Activated T-cell treated with anti-CD3 and anti-CD28 coated beads for 48 hours (primary cell): ENCODE measurements at places on chromosomes 7 and 10.

DNA sequence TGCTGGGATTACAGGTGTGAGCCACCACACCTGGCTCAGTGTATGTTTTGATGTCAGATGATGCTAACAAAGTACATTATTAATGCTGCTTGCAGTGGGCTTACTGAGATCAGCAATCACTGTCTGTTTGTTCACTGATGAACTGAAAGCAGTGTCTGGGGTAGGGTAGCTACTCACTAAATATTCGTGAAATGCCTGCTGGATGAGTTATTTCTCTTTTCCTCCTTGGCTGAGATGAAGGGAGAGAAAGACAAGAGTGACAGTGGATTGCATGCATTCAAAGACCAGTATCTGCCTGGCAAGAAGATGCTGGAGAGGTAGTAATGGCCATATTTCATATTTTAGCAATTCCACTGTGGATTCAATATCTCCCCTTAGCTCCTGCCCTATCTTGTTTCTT lies 32.3 kb downstream of the FAM107B start:
- no peak for DNase-seq

DNA sequence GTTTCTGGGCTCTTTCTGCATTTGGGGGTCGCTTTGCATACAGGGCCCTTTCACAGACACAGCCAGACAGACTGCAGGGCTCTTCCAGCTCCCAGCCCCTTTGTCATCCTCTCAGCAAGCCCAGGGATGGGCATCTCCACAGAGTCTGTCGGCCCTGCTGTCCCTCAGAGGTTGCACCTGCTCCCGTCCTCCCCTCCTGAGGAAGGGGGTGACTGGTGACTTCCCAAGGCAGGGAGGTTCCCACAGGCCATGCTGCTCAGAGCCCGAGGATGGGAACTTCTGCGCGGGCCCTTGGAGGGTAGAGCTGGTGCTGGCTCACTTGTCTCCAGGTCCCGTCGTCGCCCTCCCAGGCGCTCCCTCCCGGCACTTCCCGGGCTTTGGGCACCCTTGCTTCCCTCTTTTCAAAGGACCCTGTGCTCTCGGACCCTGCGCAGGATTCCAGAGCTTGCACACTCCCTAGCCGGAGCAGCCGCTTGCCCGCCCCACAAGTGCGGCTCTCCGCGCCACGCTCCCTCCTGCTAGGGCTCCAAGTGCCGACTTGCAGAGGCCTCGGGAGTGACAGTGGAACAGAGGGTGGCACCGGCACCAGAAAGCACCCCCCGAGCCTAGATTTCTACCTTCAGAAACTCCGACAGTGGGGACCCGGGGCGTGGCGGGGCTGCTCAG lies 152.5 kb downstream of the PRKAG2 start:
- DNase-seq: no peak

GRCh38 chr7:95027234-95027872 lies 120.0 kb downstream of the PPP1R9A start:
- no peak for DNase-seq

DNA sequence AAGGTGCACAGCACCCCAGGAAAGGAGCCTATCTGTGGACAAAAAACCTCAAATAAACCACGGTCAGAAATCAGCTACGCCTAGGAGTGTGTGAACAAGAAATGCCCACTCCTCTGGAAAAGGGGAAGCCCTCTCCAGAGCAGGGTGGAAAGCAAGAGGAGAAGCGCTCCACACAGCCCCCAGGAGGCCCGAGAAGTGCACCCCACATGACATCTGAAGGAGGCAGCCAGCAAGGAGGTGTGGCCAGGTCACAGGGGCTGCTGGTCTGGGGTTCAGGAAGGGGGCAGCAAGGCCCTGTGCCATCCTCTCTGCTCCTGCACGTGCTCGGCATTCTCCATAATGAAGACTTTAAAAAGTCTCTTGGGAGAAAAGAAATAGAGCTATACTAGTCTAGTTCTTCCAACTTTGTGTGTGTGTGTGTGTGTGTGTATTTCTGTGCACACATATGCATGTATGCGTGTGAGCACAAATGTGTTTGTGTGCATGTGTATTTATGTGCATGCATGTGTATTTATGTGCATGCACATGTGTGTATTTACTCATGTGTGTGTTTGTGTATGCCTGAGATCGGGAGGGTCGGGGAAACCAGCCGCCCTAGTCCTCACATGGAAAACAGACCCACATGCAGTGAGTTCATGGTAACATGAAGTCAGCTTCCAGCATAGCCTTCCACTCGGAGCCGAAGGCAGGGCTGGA lies 76.5 kb downstream of the TNS3 start:
- no peak for DNase-seq

GRCh38 chr7:157020514-157021070 lies 10.1 kb upstream of the MNX1 start:
- DNase-seq: no peak

- no peak for DNase-seq
Observed at GRCh38 chr10:62749093-62749683, 55.3 kb upstream of the ADO start.

GRCh38 chr7:70624500-70625103 lies 507.3 kb upstream of the GALNT17 start:
- DNase-seq: no peak

DNA sequence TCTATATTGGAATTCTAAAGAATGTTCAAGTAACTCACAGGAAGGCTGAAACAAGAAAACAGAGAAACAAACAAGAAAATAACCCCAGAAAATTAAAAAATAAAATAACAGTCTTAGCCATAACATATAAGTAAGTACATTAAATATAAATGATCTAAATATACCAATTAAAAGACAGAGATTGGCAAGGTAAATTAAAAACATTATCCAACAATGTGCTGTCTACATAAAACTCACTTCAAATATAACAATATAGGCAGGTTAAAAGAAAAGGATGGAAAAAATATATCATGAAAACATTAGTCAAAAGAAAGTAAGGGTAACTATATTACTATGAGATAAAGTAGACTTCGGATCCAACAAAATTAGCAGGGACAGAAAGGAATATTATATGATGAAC lies 98.1 kb upstream of the NANOS1 start:
- DNase-seq: no peak

DNA sequence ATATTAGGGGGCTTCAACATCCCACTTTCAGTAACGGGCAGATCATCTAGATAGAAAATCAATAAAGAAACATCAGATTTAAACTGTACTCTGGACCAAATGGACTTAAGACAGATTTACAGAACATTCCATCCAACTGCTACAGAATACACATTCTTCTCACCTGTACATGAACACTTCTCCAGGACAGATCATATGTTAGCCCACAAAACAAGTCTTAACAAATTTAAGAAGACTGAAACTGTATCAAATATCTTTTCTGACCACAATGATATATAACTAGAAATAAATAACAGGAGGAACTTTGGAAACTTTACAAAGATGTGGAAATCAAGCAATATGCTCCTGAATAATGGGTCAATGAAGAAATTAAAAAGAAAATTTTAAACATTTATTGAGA lies 86.7 kb downstream of the MICU1 start:
- DNase-seq: no peak

DNA sequence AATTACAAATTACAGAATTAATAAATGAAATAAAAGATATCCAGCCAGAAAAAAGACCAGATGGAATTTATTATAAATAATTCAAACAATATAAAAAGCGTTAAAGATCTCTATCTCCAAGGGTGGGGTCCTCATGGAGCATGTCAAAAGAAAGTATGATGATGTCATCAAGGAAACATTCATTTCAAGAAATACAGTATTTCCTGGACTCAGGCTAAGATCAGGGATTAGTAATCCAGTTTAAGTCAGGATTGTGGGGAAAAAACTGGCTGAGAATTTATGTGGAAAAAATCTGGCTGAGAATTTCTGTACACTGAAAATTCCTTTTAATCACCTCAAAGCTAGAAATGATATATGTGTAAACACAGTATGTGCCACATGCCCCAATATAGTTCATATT lies 1075.3 kb downstream of the XPNPEP1 start:
- DNase-seq: no peak

DNA sequence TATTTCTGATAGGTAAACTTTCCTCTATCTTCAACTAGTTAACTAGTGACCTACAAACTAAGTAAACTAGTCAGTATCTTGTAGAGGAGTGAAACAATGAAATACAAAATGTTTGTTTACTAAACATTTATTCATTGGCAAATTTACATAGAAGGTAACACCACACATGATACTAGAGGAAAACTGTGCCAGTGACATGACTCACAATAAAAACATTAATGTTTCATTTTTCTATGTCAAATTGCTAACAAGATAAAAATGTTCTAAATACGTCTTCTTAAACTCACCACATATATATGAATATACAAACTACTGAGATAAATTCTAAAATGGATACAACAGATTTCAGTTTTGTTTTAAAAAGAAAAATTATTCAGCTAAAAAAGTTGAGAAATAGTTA lies 471.3 kb downstream of the PARD3 start:
- no peak for DNase-seq

DNA sequence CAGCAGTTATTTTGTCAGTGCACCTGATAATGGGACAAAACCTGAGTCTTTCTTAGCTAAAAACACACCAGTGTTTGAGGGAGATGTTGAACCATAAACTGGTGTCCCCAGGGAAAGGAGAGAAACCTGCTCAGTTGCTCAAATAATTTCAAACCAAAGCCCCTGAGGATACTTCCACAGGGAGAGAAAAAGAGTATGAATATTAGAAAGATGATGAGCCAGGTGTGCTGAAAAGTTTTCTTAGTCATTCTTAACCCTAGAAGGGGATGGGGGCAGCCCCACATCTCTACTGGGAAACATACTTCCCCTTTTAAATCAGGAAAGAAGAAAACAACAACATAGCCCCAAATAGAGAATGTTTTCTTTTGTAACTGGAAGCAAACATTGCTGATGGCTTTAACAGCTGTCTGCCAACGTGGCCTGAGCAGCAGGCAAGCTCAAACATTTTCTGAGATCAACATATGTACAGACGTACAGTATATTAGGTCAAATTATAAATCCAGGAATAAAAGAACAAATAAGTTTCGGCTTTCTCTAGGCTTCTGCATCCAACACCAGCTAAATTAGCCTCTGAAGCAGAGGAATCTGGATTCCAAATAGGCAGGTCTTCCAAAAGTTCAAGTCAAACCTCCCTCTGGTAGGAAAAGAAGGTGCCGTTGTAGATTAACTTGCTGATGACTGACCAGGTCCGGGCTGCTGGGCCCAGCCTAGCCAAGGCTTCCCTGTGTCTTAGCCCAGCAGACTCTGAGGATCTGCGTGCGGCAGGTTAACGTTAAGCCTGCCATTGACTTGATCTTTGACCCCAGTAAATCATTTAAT lies 30.5 kb upstream of the FBXW4 start:
- no peak for DNase-seq

DNA sequence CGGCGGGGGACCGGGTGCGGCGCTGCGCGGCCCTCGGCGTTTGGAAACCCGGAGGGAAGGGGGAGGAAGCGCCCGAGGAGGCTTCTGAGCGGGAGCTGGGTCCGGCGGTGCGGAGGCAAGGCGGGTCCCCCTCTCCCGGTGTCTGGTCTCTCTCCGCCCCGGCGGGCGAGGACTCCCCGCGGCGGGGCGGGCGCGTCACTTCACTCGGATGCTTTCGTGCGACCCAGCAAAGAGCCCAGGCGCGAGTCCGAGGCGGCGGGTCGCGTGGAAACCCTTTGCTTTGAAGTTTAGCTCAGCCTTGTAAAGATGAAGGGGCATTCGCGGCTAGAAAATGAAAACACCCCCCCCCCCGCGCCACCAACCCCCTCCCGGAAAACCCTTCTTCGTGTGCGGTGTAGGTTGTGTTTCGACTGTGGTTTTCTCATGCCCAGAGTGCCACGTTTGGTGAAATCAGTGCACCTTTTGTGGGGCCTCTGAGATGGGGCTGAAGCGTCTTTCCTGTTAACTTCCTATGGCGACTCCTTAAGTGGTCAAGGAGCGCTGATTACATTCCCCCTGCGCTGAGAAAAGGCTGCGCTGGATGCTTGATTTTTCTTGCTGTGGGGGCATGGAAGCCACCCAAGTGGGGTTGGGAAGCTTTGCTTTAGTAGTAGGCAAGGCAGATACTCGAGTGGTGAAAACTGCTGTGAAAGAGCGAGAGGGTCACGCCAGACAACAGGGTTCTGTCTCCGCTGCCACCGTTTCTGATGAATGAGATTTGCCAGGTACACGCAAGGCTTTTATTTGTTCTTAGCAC lies 876 bp downstream of the GNAI1 start:
- peak; percentile 15 for DNase-seq

GRCh38 chr7:43302211-43302711 lies 189.8 kb downstream of the HECW1 start:
- peak; percentile 27 for DNase-seq

GRCh38 chr10:23402856-23403255 lies 36.0 kb upstream of the OTUD1 start:
- no peak for DNase-seq

- DNase-seq: no peak
Observed at GRCh38 chr10:71278691-71279588, 40.1 kb upstream of the SLC29A3 start.

DNA sequence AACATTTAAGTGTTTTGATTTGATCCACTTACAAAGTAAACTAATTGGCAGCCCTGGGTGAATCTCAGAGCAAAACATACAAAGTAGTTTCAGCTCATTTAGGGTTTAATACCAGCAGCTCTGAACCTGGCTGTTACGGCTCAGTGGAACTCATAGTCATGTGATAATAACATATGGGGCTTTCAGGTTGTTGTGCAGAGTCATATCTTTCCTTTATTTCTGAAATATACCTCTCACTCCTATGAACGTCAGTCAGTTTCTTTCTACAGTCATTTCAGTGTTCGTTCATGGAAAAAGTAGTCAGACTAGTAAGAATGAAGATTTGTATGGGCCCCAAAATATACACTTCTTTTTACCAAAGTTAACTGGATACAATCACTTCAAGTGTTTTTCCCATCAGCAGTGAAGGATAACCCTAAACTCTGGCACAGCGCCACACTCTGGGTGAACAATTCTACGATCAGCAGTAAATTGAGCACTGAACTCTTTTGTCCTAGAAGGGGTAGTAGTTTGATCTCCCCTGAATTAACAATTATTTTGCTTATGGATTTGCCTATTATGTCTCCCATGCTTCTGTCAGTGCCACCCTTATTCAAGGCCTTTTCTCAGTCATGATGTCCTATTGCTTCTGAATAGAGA lies 218.6 kb downstream of the THSD7A start:
- no peak for DNase-seq

DNA sequence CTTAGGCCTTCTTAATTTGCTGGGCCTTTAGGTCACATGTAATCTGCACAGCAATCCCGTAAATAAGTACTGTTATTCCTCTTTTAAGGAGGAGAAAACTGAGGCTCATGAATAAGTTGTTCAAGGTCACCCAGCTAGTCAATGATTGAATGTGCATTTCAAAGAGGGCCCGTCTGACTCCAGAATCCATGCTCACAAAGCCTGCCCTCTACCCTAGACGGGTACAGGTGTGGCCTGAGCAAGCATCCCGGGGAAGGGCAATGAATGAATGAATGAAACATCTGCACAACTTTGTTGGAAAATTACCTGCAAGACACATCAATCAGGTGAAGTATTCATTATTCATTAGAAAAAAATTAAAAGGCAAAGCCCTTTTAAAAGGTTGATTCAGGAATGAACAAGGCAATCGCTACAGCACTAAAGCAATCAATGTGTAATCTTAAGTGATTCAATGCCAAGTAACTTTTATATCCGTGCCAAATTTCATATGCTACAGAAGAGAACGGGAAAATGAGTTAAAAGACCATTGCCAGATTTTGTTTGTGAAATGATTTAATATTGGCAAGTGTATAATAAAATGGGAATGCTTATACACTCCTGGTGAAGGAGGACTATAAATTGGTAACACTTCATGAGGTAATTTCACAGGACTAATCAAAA lies 61.1 kb downstream of the TLL2 start:
- DNase-seq: no peak

GRCh38 chr10:119538632-119539358 lies 3.7 kb downstream of the RGS10 start:
- peak; percentile 40 for DNase-seq
